Esophagus squamous epithelium (tissue), 5 donors: ENCODE measurements at places on chromosomes 3 and 15. TPM values are rescaled to one million over a fixed set of nuclear protein-coding genes. Genes with fewer than 3 reads are reported as not detected.

Gene TBC1D2B
- 13.0 TPM for total RNA-seq

Gene ITGA11
- 1.2 TPM for total RNA-seq

Gene VILL
- 6.4 TPM for total RNA-seq

Gene WDR76
- total RNA-seq: 4.6 TPM

Gene DUOXA2
- not detected for total RNA-seq
